ENCODE measurements at places on chromosomes 7 and 10. TPM values are rescaled to one million over a fixed set of nuclear protein-coding genes. Genes with fewer than 3 reads are reported as not detected.

The PRPS1L1 gene
- not detected for total RNA-seq

The CPVL gene
- total RNA-seq, result 7.0 TPM

The PAPOLB gene
- not detected for total RNA-seq

The ASNS gene
- total RNA-seq, result 7.3 TPM

The SFTPA1 gene
- not detected for total RNA-seq

The SPDYE5 gene
- total RNA-seq, result not detected

The PHYHIPL gene
- total RNA-seq, result not detected

The ZNF736 gene
- total RNA-seq, result 6.6 TPM

Data from bladder microvascular endothelial cell (primary cell).